ENCODE measurements at places on chromosomes 1 and 21.

DNA sequence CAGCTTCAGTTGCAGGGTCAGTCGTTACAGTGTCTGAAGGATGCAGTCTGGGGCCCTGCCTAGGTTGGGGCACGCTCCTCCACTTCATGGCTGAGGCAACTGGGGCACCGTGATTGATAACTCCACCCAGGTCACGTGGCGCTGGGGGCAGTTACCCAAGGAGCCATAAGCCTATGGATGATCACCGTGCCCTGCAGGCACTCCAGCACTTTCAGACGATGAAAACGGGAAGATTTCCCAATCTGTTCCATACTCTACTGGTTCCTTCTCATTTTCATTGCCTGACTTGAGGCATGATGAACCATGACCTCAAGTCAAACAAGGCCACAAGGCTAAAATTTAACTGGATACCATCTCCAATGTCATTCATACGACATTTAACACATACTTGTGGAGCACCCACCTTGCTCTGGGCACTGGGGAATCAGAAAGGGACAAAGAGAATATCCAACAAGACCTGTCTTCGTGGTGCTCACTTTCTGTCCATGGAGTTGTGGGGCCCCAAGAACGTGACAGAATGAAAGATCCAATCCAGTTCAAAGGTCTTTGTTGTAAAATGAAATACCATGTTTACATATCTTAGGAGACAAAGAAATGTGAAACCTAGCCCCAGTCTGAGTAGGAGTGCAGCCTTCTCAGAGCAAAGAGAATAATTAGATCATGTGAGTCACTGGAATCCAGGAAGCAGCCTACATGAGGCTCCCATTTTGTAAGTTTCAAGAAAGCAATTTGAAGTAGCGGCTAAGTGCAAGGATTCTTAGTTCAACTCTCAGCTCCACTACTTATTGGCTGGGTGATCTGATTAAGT is 39.4 kb upstream of the SPOCD1 start:
- no peak for DNase-seq

DNA sequence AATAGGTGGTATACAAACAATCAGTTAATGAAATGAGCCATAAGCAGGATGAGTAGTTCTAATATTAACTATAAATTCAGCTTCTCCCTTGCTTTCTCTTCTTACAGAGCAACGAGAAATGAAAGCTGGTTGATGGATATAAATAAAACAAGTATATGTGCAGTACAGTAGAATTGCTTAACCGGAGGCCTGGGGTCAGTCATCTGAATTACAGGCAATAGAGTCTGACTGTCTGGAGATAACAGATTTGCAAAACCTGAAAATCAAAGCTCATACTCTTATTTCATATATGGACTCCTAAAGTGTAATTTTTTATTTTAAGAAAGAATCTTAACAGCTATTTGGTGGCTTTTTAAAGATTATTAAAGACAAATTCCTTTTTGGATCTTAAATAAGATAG is 43.1 kb upstream of the SGIP1 start:
- no peak for DNase-seq

GRCh38 chr1:42747125-42747524 is 7.1 kb upstream of the CLDN19 start:
- no peak for DNase-seq

DNA sequence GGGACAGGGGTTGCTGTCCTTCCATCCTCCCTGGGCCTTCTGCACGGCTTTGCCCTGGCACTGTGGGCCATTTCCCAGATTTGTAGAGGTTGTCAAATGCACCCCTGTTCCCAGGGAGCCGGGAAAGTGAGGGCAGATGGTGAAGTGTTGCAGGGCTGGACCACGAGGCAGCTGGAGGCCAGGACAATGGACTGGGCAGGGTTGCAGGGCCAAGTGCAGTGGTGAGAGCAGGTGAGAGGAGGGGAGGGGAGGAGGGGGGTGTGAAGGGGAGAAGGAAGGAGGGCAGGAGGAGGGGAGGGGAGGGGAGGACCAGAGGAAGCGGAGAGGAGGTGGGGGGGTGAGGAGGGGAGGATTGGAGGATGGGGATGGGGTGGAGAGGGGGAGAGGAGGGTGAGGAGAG is 443.9 kb downstream of the CAMTA1 start:
- no peak for DNase-seq

DNA sequence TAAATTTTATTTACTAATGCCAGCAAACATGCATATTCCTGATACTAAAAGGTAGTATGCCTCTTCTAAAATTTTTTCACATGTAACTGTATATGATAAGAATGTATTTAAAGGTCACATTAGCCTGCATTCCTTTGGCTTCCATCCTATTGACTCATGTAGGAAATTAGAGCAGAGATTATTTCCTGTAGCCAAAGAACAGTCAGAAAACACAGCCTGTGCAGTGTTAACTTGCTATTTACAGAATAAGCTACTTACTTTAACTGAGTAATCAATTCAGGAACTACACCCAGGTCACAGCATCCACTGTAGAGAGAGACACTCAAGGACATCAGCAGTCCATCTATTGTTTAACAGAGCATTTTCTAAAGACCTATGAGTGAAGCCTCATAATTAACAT is 154.5 kb upstream of the ADGRL4 start:
- no peak for DNase-seq

DNA sequence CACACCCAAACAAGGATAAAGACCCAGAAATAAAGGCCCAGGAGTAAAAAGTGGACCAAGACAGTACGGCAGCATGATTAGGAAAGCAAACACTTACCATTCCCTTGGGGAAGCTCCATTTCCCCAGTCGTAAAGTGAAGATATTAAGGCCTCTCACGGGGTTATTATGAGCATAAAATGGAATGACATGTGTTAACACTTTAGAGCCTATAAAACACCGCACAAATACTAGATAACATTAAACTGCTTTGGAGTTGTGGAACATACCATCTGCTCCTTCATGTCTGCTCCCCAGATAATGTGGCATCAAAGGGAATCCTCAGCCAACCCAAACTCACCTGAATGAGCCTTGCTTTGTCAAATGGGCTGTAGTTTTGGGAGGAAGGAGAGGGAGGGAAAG is 8.9 kb upstream of the ITLN2 start:
- DNase-seq, result no peak

DNA sequence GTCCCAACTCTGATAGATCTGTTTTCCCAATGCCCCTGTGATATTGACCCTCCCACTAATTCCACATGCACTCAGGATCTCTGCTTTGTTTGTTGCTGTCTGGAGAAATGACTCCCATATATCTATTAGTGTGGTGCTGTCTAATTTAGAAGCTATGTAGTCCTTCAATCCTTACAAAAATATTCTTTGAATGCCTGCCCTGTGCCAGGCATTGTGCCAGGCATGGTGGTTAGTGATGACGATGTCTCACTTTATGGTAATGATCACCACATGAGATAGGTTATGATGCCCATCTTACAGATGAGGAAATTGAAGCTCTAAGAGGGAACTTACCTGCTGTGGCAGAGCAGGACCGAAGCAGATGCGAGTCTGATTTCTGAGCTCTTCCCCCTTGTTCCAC is 12.9 kb downstream of the MYOG start:
- DNase-seq, result no peak

DNA sequence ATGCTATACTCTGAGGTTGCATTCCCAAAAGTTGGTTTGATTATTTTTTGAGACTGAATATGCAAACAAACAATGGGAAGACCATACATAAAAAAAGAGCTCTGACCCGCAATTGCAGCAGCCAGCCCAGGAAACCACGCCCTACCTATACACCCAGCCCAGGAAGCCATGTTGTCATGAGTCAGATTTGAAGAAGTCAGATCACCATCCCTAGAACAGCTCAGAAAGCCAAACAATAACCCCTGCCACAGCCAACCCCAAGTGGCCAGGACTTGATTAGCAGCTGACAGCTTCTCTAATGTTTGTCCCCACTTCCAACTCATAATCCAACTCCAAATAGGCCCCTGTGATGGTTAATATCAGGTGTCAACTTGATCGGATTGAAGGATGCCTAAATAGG is 621.9 kb downstream of the NPHP4 start:
- DNase-seq, result no peak

DNA sequence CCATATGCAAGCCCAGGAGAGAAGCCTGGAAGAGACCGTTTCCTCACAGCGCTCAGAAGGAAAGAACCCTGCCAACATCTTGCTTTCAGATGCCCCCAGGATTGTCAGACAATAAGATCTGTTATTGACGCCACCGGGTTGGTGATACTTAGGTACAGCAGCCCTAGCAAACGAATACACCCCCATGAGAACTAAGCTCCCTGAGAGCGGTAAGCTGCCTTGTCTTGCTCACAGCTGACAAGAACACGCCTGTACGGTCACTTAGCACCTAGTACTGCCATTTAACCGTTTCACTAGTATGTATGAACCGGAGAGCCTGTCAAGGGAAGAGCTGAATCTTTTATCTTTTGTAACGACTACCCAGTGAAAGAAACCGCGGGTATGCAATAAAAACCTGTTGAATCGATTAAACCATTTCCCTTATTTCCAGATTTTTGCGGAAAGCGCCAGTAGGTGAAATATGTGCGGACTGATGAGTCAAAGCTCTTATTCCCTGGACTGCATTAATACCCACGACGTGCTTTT is 619 bp upstream of the ZBTB8B start:
- no peak for DNase-seq

- no peak for DNase-seq
Measured at GRCh38 chr1:197399755-197400521, 131.9 kb downstream of the CRB1 start.

DNA sequence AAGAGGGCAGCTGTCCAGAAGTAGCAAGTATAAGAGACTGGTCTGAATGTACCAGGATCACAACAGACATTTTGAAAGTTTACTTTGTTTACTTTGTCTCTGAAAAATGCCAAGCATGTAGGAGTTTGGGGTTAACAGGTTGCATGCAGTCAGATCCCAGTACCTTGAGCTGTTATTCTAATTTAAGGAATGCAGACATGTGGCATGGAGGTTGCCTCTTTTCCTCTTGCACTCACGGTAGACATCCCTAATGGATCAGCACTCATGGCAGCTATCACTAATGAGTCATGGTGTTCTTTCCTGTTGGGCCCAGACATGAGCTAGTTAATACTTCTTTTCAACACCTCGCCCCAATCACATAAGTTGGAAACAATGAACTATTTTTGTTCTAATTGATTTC is 67.3 kb downstream of the GADD45A start:
- no peak for DNase-seq

DNA sequence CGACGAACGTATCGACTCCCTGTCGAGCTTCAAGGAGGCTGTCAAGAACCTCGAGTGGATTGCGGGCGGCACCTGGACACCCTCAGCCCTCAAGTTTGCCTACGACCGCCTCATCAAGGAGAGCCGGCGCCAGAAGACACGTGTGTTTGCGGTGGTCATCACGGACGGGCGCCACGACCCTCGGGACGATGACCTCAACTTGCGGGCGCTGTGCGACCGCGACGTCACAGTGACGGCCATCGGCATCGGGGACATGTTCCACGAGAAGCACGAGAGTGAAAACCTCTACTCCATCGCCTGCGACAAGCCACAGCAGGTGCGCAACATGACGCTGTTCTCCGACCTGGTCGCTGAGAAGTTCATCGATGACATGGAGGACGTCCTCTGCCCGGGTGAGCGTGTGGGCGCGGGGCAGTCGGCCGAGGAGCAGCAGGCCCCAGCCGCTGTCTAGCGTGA is 28.0 kb downstream of the COL6A2 start:
- no peak for DNase-seq

- DNase-seq, result no peak
Measured at GRCh38 chr1:2394220-2394619, 2.6 kb downstream of the RER1 start.

- no peak for DNase-seq
Measured at GRCh38 chr1:206586501-206587445, 25.5 kb downstream of the EIF2D start.

GRCh38 chr21:38524168-38525153 is 26.2 kb upstream of the ERG start:
- no peak for DNase-seq

DNA sequence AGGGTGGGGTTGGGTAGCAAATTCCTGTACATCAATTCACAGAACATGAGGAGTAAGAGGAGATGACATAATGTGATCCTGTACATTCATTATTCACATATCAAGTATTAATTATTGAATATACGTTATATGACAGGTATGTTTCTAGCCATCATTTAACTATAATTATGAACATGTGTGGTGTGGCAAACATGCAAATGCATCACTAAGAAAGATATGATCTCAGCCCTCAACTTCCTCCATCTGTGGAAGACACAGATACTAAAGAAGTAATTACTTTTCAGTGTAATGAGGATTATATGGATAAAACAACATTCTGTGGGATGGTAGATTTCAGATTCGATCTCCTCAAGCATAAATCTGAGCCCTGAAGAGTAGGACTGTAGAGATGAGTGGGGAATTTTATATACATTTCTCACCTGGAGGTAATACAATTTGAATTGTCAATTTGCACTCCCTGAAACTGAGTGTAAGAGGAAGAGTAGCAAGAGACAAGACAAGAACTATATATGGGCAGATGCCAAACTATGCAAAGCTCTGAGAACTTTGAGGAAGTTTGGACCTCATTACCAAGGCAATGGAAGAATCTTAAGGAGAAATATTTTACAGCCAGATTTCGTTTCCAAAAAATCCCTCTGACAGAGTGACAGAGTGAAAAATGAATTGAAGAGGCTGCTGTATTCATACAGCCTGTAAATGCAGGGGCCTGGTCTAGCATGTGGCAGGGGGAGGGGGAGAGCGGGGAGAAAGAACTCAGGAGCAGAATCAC is 275.5 kb downstream of the TPR start:
- no peak for DNase-seq

DNA sequence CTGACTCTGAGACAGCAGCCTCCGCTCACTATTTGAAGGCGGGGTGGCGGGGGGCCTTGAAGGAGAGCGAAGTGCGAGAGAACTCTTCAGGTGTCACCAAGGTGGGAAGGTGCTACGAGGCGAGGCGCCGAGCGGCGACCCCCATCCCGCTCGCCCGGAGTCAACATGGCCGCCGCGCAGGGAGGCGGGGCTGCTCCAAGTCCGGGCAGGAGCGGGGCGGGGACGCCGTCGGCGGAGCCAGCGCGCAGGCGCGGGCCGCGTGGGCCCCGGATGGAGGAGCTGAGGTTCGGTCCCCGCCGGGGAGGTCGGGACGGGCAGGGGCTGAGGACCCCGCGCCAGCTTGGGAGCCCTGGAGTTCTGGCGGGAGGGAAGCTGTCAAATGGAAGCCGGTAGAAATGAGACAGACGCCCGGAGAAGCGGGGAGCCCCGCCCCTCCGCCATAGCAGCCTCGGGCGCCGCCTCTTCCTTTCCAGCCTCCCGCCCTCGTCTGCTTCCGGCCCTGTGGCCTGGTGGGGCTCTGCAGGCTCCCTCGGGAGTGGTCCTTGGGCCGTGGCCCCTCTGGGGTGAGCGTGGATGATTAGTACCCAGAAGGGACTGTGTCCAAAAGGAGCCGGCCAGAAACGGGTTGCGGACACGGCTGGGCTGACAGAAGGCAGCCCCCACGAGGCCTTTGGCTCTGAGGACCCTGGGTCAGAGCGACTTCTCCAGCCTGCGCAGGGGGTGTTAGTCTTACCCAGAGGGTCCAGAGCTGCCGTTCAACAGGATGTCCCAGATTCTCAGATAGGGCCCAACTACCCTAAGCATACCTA is at the start of gene PIGV:
PIGV (plus strand) TSS at position 245 of the 809 bp plus-strand sequence. CDS start 2,866 bp downstream, outside the sequence.
- DNase-seq, result no peak

DNA sequence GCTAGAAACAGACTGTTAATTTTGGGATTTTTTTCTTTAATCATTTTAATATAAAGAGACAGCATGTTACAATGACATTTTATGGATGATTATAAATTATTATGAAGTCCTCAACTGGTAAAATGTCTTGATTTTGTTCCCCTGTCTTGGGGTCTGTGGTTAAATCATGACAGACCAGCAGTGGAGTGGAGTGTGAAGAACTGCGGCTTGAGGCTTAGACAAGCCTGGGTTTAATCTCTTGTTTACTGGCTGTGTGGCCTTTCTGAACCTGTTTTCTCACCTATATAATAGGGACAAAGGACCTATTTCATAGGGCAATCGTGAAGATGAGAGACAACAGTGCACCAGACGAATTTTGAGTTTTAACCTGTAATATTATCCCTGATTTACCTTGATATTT is 1.8 kb upstream of the UMODL1 start:
- DNase-seq, result no peak
